ENCODE measurements at places on chromosomes 13 and 19.
A peak's percentile ranks its signal among the peaks of the same experiment; 100 is the strongest.

GRCh38 chr13:31767175-31767900 is 28.0 kb downstream of the RXFP2 start:
- DNase-seq: no peak

DNA sequence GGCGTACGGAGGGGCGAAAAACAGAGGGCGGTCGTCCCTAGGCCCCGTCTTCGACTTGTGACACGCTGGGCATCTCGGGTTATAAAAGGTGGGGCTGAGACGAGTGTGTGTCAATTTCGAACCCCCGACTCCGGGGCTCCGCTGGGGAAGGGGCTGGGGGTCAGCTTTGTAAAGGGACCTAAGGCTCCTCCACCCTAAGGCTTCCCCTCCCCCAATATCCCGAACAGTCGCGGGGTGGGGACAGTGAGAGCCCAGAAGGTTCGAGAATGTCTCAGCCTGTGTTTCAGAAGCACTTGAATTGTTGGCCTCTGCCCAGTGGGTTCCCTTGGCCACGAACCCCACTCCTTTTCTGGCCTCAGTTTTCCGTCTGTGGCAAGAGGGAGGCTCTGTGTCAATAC is 450 bp downstream of the SELENOW start:
- DNase-seq: no peak

DNA sequence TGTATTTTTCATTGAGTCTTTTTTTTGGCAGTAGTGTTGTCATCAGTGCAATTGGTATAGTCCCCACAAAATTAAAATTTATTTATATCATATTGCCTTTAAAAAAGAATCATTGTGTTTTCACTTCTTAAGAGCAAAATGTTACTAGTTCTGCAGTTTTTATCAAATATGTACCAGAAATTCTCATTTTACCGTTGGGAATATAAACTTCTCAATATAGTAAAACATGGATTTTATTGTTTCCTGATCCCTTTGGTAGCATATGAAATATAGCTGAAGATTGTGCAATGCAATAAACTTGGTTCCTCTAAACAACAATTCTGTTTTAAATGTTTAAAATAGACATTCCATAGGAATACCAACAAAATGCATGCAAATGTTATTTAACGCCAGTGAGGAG is 306.5 kb upstream of the PCDH20 start:
- DNase-seq: no peak

- no peak for DNase-seq
Observed at GRCh38 chr13:39877134-39877533, 221.7 kb downstream of the COG6 start.

- no peak for DNase-seq
Observed at GRCh38 chr13:95603887-95604555, 40.5 kb downstream of the DZIP1 start.

- no peak for DNase-seq
Observed at GRCh38 chr19:50645107-50645506, 4.1 kb upstream of the C19orf81 start.

- DNase-seq: no peak
Observed at GRCh38 chr19:12465211-12465610, 19.4 kb downstream of the ZNF709 start.

DNA sequence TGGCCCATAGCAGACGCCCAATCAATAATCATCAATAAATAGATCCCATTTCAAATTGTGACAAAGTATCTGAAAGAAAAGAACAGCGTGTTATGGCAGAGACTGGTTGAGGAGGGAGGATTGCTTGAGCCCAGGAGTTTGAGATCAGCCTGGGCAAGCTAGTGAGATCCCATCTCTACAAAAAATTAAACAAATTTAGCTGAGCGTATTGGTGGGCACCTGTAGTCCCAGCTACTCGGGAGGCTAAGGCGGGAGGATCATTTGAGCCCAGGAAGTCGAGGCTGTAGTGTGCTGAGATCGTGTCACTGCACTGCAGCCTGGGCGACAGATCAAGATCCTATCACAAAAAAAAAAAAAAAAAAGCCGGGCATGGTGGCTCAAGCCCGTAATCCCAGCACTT is 6.4 kb upstream of the GNA11 start:
- DNase-seq: no peak

- DNase-seq: no peak
Observed at GRCh38 chr13:109817591-109818535, 31.5 kb upstream of the IRS2 start.

DNA sequence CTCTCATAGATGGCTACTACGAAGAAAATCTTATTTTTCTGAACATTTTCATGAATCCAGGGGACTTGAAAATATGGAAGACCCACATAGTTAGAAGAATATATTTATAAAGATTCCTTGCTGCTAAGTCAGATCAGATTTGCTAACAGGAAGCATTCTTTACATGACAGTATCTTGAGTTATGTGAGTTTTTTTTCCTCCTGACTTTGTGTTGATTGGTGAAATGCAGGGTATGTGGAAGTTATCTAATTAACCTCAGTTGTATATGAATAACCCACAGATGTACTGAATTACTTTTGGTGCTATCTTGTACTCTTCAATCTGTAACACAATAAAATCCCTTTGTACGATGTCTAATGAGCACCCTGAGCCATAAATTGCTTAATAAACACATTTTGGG is 53.8 kb downstream of the ESD start:
- DNase-seq: no peak

GRCh38 chr19:48560095-48560530 is 8.1 kb downstream of the SULT2B1 start:
- no peak for DNase-seq

DNA sequence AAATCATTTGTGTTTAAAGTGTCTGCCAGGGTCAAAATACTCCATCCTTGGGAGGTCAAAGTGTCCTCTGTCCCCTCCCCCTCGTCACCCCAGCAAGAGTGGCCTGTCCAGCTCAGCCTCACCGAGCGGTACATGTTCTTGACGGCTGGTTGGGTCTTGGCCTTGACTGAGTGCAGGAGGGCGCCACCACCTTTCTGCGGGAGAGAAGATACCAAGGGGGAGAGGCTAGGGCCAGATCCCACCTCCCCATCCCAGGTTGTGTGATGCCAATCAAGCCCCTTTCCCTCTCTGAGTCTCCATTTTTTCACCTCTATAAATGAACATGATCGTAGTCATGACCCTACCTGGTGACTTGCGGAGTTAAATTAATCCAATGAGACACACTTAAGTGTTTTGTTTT is 6.1 kb downstream of the CRB3 start:
- DNase-seq: no peak

DNA sequence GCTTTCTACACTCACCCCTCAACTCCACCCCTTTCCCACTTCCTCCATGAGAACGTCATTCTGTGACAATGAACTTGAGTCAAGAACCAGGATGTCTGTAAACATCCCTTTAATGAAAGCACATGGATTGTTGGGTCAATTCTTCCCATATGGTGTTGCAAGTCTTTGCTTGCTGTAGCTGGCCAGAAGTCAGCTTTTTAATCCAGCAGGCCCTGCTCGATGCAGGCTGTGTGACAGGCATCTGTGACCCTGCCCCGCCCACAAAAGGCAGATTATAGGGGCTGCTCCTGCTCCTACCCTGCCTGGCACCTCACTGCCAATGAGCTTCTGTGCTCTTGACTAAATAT is 78.0 kb downstream of the STARD13 start:
- no peak for DNase-seq

GRCh38 chr19:798415-799075 is 1.3 kb downstream of the PTBP1 start:
- DNase-seq: no peak

- peak; percentile 13 for DNase-seq
Observed at GRCh38 chr13:48400850-48401291, 12.0 kb downstream of the LPAR6 start.

- DNase-seq: no peak
Observed at GRCh38 chr19:51615991-51616390, 14.2 kb downstream of the SIGLEC5 start.

DNA sequence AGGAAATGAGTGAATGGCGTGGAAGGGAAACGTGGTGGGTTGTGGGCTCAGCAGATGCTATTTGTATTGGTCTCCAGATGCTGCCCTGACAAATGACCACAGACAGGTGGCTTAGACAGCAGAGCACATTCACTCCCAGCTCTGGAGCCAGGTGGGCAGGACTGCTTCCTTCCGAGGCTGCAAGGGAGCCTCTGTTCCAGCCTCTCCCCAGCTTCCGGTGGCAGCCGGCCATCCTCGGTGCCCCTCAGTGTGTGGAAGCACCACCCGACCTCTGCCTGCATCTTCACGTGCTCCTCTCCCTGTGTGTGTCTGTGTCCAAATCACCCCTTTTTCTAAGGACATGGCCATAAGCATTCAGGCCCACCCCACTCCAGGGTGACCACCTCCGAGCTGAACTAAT is 105.1 kb downstream of the SOX1 start:
- DNase-seq: no peak

GRCh38 chr13:44347301-44347700 is 26.3 kb upstream of the SERP2 start:
- no peak for DNase-seq

- no peak for DNase-seq
Observed at GRCh38 chr13:97967948-97968347, 14.5 kb downstream of the IPO5 start.

GRCh38 chr13:25860862-25861261 is 191.0 kb downstream of the SHISA2 start:
- DNase-seq: no peak

All from central memory CD4-positive, alpha-beta T cell (primary cell).